ENCODE measurements at places on chromosomes 2 and 18.

GRCh38 chr18:51330148-51330547, 132.7 kb upstream of the MEX3C start:
- DNase-seq, result no peak

DNA sequence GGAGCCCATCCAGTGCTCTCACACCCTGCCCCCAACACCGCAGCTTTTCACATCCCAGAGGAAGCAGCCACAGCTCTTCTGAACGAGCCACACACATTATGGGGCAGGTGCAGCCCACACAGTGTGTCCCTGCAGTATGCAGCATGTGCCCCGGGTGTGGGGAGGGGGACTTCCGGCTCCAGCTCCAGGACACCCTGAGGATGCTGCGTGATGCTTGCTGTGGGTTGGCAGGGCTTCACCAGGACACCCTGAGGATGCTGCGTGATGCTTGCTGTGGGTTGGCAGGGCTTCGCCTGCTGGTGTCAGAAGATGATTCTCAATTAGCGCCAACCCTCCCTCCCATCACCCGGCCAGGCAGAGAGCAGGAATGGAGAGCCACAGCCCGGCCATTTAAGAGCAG, 193.9 kb downstream of the EIPR1 start:
- DNase-seq, result no peak

DNA sequence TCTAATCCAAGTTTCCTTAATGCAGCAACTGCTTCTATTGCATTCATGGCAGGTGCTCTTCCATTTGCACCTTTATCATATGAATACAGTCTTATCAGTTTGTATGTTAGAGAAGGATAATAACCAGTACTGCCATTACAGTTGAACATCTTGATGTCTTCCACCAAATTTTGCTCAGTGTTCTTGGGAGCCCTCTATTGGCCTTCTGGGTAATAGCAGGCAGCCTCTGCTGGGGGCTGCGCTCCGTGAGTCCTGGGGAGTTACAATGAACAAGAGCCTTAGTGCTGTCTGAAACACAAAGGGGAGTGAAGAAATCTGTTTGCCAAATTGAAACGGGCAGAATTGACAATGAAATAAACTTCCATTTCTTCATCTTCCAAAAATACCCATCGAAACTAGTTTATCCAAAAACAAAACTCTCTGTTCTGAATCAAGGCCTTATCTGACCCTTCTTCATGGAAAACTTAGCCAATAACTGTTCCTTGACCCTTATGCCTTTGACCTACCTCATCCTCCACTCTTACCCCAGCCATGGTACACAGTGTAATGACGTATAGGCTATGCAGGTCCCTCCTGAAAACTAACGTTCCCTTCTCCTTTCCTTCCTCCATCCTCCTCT, 79.9 kb downstream of the ALK start:
- DNase-seq, result no peak

- DNase-seq, result no peak
Observed at GRCh38 chr2:57760381-57760801, 286.2 kb upstream of the VRK2 start.

DNA sequence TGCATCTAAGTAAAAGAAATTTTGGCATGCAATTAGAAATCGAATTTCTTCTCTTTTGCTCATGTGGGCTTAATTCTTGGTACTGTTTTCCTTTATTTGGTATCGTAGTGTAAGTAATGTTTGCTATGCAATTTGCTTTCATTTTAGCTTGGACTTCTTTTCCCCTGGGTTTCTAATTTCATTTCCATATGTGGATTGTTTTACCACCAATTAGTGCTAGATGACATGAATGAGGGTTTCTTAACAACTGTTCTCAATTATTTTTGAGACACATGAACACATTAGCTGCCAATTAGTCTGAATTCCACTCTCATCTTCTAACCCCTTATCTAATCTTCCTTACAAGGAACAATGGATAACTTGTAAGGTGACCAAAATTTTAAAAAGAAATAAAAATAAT, 1047.2 kb upstream of the PIK3C3 start:
- DNase-seq, result no peak

- no peak for DNase-seq
Observed at GRCh38 chr2:33588232-33588631, 10.9 kb downstream of the FAM98A start.

DNA sequence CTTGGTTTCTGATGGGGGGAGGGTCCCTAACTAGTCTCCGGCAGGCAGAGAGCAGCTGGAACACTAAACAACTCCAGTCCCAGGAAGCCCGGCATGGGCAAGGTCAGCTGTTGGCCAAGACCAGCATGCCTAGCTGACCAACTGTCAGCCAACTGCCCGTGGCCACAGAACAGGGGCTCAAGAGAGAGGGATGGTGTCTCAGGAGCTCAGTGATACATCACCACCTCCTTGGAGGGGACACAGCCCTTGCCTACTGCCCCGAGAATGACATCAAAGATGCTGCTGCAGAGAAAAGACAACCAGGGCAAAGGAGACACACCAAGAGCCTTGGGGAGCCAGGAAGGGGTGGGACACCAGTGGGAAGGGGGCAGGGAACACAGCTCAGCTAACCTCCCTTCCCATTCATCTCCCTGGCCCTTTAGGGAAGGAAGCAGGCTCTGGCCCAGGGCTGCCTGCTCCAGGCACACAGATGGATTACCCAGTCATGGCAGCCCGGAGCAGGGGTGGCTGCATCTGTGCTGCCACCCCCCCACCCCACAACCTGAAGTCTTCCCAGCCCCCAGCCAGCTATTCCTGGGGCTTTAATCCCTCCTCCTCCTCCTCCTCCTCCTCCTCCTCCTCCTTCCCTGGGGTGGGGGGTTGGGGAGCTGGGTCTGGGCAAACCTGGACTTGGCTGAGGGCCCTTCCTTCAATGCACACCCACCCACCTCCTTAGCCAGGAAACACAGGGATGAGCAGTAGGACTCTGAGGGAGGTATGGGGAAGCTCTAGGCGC, 1.9 kb downstream of the BIN1 start:
- no peak for DNase-seq

GRCh38 chr2:205780645-205781044, 98.3 kb downstream of the NRP2 start:
- no peak for DNase-seq

- DNase-seq, result no peak
Observed at GRCh38 chr2:231343006-231343710, 52.4 kb upstream of the B3GNT7 start.

GRCh38 chr2:47899915-47900816, 6.1 kb downstream of the FBXO11 start:
- DNase-seq, result no peak

- DNase-seq, result no peak
Observed at GRCh38 chr2:67043781-67044478, 353.2 kb upstream of the ETAA1 start.

DNA sequence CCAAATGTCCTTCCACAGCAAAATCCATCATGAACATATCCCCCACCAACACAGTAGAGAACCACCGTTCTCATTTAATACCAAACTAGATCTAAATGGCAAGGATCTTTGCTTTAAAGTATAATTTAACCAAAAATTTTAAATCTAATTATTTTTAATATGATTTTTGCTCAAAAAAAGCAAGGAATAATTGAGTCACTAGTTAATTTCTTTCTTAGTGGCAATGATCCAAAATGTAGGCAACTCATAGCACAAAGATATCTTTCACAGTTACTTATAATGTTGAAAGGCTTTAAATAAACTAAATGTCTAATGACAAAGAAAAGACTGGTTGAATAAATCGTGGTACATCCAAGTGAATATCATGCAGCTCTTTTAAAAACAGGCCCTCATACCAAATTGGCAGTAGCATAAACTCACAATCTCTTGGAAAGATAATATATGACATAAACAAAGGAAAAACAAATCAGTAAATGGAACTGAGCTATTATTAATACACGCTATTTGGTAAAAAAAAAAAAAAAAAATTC, 20.3 kb downstream of the PTPN2 start:
- no peak for DNase-seq

- no peak for DNase-seq
Observed at GRCh38 chr18:49784427-49785185, 28.7 kb downstream of the ACAA2 start.

DNA sequence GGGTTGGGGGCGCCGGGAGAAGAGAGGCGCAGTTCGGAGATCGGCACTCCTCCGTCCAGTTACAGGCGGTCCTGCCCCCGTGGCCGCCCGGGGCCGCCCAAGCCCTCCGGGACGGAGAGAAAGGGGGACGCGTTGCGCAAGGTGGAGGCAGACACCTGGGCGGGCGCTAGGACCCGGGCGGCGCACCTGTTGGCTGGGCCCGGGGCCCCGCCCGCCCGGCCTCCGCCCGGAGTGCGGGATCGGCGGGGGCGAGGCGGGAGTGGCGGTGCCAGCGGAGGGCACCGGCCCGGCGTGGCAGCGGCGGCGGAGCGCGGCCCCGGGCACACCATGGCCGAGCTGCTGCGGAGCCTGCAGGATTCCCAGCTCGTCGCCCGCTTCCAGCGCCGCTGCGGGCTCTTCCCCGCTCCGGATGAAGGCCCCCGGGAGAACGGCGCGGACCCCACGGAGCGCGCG, at the start of gene SGPP2:
Gene SGPP2 (plus strand): TSS at position 268 of the 453 bp plus-strand sequence. CDS start 60 bp downstream, at position 328.
- no peak for DNase-seq

- DNase-seq, result no peak
Observed at GRCh38 chr18:74944676-74945075, 264.3 kb downstream of the PTGR3 start.

DNA sequence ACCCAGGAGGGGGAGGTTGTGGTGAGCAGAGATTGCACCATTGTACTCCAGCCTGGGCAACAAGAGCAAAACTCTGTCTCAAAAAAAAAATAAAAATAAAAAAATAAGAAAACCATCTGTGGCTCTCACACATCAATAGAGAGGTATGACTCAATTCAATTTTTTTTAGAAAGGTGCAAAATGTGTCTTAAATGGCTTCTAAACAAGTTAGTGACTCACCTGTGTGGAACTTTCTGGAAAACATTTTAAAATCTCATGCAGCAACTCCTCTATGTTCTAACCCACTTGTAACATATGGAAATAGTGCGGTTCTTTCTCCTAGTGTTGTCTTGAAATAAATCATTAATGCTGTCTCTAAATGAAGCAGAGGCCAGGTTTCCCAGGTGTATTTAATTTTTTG, 10.7 kb upstream of the SULT1C4 start:
- no peak for DNase-seq

DNA sequence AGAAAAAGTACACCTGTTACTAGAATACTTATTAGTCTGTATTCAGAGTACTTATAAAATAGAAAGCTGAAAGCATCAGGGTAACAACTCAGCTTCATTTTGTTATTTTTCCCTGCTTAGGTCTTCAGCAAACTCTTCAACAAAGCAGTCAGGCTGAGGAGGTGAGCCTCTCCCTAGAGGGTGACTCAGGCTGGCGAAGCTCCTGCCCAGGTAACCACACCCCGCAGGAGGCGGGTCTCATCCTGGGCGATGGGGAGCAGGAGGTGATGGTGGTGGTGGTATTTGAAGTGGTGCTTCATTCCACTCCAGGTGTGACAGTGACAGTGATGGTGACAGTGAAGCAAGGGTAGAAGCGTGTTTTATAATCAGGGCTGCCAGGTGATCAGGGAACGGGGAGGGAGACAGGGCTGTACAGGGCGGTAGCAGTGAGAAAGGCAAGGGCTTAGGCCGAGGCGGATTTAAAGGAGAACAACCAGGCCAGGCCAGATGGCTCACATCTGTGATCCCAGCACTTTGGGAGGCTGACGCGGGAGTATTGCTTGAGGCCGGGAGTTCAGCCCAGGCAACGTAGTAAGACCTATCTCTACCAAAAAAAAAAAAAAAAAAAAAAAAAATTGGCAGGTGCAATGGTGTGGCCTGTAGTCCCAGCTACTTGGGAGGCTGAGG, 127.1 kb downstream of the SOCS6 start:
- no peak for DNase-seq

DNA sequence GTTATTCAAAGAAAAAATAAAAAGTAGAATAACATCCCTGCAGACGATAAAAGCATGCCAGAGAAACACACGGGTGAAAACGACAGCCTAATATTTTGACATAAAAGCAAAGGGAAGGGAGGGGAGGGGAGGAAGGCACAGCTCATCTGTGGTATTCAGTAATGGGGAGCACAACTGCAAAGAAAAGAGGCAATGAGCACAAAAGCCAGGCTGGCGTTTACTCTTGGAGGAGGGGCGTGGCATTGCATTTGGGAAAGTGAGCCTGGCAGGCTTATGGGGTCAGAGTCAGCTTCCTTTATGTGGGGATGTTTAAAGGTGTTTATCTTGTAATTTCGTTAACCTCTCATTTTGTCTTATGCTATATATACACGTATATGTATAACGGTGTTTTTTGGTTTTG, 53.2 kb downstream of the STEAP3 start:
- no peak for DNase-seq

GRCh38 chr2:2187196-2187595, 143.9 kb downstream of the MYT1L start:
- DNase-seq, result no peak

DNA sequence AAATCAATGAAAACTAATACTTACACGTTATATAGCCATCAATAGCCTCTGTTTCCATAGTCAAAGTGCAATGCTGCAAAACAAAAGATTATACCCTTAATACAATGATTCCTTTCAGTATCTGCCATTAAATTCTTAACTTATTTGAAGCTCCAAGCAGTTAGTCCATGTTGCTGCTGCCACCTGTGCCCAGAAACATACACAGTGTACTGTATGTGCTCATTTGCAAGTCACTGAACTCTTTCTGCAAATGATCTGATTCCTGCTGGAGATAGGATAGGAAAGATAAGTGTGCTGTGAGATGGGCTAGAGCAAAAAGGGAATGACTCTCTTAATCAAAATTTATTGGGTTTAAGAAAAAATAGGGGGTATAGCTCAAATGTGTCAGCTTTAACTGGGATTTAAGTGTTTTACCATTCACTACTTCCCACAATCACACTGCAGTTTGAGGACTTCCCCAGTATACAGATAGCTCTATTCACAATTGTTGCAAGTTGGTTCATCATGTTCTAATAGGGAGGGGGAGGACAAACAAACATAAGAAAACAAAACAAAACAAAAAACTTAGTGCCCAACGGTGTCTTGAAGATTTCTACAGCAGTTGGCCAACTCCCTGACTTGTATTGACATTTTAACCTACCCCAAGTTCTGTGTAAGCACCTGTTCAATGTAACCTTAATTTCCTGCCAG, 2.7 kb downstream of the IKZF2 start:
- no peak for DNase-seq

DNA sequence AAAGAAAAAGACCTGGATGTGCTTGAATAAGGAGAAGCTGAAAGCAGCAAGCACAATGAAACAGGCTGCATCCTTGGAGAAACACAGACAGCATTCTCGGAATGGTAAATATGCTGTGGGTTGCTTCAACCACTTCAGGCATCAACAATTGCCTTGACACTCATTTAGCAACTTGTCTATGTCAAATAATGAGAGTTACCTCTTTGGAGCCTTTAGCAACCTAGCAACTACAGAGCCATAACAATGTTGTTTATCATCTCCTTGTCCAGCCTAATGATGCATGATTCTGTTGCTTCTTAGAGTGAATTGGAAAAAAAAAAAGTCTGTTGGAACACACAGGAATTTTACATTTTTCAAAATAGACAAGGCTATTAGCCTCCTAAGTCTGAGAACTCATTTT, 410.6 kb downstream of the PIK3C3 start:
- no peak for DNase-seq

DNA sequence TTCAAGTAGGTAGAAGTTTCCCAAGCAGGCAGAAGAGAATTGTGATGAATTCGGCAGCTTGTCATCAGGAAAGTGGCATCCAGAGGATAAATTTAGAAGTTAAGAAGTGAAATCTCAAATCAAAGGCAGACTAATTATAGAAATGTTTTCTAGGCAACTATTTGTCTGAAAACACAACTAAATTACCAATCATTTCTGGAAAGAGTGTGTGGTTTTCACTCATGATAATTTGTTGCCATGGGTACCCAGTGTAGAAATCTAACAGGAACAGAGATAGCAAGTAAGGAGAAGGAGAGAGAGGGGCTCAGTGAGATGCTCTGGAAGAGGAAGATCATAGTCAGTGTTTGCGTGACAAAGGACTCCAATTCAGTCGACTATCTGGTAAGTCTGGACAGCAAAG, 208.1 kb downstream of the NCKAP5 start:
- no peak for DNase-seq
